ENCODE measurements at places on chromosomes 5 and 9.

DNA sequence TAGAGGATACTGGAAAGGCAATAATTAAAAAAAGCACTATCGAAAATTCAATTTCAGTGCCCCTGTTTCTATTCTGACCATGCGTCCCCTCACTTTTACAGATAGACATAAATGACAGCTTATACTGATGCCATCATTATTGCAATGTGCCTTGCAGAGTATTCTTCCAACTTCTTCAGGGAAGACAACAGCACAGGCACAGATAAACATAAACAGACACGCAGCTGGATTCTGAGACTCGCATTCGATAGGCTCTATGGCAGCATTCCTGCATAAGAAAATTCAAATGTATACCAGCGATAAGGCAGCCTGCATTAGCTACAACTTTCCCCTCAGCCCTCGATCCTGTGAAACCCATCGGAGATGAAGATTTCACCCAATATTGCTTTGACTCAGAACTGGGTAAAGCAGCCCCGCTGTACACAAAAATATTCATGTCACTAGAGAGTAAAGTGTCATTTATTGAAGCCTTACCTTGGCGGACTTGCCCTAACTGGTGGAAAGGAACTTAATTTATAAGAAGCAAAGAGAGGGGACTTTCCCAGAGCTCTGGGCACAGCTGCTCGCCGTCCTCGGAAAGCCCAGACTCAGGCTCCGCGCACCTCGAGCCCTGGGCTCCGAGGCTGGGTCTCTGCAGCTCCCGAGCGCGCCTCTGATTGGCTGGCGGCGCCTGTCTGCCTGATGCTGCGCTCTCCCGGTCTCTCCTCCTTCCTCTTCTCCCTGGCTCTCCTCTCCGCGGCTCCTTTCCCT is at the start of gene CDH18:
TSS of gene CDH18 (minus strand) at position 589 of the 750 bp plus-strand sequence. CDS start 149,214 bp downstream, outside the sequence.
- DNase-seq = no peak

- no peak for DNase-seq
Observed at GRCh38 chr9:136686794-136687711, at the start of gene AGPAT2. Gene AGPAT2 (minus strand): TSS chr9:136687457. CDS start chr9:136687357, 100 bp downstream.

DNA sequence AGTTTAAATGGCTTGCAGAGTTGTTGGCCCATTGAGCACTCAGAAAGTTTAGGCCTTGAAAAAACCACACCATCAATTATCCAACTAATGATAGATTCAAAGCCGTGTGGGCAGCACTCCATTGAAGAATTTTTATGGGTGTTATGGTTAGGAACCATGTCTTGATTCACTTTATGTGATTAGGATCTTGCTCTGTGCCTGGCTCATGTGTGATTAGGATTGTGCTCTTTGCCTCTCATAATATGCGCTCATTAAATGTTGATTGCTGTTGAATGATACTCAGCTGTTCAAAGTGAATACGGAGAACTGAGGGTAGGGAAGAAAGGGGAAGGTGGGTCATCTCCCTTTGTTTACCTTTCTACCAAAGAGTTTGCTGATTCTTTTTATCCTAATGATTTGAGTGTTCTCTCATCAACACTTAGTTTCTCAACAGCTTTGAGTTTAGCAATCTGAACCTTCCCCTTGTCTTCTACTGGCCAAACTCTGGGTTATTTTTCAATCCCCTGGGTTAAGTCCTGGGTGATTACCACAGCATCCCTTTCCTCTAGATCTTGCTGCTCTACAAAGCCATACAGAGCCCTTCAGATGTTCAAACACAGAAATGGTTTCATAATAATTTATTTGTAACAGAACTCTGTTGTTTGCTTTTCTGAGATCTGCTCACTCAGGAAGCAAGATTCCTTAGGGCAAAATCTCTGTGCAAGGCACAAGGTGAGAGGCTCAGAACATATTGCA is 668.8 kb upstream of the RGMB start:
- no peak for DNase-seq

DNA sequence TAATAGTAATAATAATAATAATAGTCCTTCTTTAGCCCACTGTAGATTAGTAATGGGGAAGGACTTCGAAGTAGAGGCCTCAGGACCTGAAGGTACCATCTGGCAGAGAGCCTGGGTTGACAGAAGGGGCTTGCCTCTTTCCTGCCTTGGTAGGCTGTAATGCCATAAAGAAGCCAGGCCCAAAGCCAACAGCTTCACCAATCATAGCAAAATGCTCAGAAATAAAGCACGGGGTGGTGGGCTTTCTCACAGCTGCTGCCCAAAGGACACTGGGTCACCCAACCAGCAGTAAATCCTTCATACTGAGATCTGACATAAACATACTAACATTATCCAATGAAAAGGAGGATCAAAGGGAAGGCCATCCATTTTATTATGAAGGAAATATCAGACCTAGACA is 70.7 kb downstream of the SUSD1 start:
- no peak for DNase-seq

GRCh38 chr5:135834639-135835529 is at the start of gene SLC25A48:
Gene SLC25A48 (plus strand): TSS chr5:135834663. CDS start chr5:135834848, 185 bp downstream.
- no peak for DNase-seq

Data from activated naive CD4-positive, alpha-beta T cell (primary cell).